MV-4-11 (cell line): ENCODE measurements at places on chromosomes 3 and 15.

DNA sequence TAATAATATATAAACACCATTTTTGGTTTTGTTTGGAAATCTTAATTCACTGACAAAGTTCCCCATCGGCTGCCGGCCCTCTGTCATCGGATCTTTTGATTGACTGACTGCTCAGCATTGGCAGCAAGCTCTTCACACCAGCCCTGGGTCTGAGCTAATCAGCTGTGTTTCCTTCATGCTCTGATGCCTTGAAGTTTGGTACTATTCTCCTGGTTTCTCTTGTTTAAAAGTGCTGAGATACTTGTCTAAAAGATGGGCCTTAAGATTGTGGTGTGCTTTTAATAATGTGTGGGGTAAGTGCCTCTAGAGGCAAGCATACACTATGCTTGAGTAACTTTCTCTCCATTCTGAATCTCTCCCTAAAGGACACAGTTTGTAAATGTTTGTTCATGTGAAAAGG, 415.5 kb upstream of the TPRG1 start:
- DNase-seq: no peak

DNA sequence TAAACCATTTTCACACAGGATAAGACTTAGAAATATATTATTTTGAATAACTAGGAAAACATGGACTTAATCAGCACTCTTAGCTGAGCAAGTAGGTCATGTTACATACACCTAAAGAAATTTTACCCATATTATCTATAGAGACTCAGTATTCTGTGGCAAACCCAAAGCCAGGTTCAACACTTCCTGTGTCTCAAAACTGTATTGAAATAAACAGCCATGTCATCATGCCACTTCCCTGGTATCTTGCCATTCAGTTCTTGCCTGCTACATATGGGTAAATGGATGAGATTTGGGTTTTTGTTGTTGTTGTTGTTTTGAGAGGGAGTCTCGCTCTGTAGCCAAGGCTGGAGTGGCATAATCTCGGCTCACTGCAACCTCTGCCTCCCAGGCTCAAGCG, 141.5 kb upstream of the PLXND1 start:
- no peak for DNase-seq

GRCh38 chr3:47227678-47228077, 54.9 kb downstream of the KIF9 start:
- peak; percentile 86 for DNase-seq

DNA sequence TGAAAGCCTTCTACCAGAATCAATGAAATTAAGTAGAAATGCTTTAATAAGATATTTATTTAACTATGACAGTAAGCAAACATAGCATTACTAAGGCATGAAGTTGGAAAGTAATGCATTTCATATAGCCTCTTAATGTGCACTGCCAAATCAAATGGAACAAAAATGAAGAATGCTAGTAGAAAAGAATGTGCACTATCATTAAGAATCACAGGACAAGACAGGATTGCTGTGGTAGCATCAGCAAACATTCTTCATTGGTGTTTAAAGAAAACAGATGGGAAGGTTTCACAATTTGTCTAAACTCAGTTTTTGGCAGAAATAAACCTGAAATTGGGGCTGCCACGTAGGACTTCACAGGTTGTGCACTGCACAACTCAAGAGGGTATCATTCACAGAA, 168.9 kb downstream of the CNTN3 start:
- no peak for DNase-seq

DNA sequence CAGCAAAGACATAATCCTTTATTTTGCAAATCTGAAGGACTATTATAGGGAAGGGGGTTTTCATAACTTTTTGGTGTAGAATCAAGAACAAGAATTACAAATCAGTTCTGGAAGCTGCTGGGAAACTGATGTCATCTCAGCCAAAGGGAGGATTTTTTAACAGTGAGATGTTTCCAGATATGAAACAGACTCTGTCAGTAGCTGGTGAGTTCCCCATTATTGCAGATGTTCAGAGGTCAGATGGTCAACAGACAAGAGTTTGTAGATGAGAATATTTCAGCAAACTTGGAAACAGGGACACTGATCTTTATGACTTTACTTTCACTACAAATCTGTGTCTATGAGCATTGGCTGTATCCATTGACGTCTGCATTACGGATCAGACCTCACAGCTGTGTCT, 71.9 kb upstream of the LPP start:
- peak; percentile 28 for DNase-seq

GRCh38 chr15:83284559-83285283, at the start of gene BNC1:
BNC1 (minus strand) TSS chr15:83284664; CDS start chr15:83284628, 36 bp downstream.
- DNase-seq: no peak

- no peak for DNase-seq
Measured at GRCh38 chr3:99780749-99781148, 36.9 kb upstream of the CMSS1 start.

- DNase-seq: no peak
Measured at GRCh38 chr3:76694063-76694462, 345.8 kb upstream of the ROBO2 start.

DNA sequence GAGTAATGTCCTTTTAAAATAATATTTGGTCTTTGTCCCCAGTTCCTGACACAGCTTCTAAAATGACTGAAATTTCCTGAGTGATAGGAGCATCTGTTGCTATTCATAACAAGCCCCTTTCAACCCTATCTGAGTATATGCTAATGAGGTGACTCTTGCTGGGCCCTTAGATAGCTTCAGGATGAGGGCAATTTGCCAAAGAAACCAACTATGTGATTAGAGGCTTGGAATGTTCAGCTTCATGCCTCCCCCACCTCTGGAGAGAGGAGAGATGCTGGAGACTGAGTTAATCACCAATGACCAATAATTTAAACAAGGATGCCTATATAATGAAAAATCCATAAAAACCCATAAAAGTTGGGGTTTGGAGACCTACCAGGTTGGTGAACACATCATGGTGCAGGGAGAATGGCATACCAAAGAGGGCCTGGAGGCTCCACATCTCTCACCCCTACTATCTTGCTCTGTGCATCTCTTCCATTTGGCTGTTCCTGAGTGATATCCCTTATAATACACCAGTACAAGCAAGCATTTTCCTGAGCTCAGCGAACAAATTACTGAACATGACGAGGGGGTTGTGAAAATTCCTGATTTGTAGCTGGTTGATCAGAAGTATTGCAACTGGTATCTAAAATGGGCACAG, 189.2 kb downstream of the ECT2 start:
- DNase-seq: no peak

GRCh38 chr15:50150349-50150748, 31.3 kb upstream of the ATP8B4 start:
- DNase-seq: no peak

GRCh38 chr3:192332386-192333291, 394.7 kb downstream of the FGF12 start:
- DNase-seq: no peak

- no peak for DNase-seq
Measured at GRCh38 chr3:8246070-8246469, 255.6 kb upstream of the LMCD1 start.

DNA sequence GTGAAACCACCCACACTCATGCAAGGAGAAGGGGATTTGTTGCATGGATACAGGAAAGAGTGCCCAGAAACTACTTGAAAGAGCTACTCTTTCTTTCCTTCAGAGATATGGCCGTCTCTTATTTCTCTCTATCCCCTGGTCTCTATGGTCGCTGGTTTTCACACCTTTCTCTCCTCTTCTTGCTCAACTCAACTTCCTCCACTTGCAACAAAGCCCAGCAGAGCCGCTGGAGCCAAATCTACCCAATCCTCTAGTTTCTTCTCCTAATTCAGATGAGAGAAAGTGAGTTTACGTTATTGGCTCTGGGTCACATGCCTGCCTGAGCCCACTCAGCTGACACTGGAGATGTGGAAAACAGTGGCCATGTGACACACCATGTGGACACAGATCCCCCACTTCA, 215.2 kb downstream of the OSBPL10 start:
- peak; percentile 76 for DNase-seq

DNA sequence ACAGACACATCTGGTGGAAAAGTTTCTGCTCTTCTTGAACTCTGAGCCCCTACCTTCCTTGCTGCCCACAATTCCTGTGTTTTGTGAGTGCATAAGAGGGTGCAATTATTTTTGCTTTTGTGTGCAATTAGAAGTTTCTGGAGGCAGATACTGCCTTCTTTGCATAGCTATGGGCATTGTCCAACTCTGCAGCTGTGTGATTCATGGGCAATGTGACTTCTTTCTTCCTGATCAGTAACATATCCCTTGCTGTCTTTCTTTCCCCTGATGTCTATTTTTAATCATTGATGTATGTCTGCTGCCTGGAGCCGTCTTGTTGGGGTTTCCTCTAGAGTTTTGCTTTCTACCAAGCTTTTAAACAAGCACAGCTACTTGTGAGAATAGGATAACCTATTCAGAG, 321.6 kb upstream of the CHRM5 start:
- DNase-seq: no peak

GRCh38 chr3:134839422-134839821, 44.4 kb downstream of the EPHB1 start:
- DNase-seq: no peak
